Lung (tissue), 17 donors: ENCODE measurements at places on chromosomes 12 and 14.

DNA sequence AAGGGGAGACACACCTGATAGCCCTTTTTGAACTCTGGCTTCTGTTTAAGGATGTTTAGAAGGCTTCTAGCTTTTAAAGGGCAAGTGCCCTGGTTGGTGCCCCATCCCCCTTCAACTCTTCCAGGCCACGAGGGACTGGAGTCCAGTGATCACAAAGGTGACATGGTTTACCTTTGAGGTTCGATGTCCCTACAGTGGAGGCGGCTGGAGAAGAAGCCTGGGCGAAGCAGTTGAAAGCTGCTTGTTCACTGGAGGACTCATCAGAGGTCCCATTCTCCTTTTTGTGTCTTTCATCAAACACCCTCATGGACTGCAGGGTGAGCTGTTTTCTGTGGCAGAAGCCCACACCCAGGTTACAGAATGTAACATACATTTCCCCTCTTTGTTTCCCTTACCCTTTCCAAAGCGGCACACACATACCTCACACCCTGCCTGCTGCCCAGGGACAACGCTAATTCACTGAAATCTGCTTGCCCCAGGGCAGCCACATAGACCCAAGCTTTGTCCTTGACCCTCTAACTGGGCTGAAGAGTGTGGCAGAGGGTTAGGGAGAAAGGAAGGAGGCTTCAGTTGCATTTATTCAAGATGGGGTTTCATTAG lies 7.7 kb downstream of the TBX3 start:
- H3K27ac ChIP-seq, result no peak overlapping the region
- H3K4me1 ChIP-seq, result peaks cover 23% of the 10 kb centered on the region
- peak overlapping the region; percentile 25 for H3K4me3 ChIP-seq
- DNase-seq, result no peak
- peaks cover 6% of the 10 kb centered on the region for H3K27me3 ChIP-seq

GRCh38 chr14:61953602-61954001 lies 191.4 kb downstream of the SNAPC1 start:
- H3K27ac ChIP-seq, result no peak overlapping the region
- no peaks in the 10 kb centered on the region for H3K36me3 ChIP-seq
- DNase-seq, result no peak
- H3K27me3 ChIP-seq, result no peaks in the 10 kb centered on the region

DNA sequence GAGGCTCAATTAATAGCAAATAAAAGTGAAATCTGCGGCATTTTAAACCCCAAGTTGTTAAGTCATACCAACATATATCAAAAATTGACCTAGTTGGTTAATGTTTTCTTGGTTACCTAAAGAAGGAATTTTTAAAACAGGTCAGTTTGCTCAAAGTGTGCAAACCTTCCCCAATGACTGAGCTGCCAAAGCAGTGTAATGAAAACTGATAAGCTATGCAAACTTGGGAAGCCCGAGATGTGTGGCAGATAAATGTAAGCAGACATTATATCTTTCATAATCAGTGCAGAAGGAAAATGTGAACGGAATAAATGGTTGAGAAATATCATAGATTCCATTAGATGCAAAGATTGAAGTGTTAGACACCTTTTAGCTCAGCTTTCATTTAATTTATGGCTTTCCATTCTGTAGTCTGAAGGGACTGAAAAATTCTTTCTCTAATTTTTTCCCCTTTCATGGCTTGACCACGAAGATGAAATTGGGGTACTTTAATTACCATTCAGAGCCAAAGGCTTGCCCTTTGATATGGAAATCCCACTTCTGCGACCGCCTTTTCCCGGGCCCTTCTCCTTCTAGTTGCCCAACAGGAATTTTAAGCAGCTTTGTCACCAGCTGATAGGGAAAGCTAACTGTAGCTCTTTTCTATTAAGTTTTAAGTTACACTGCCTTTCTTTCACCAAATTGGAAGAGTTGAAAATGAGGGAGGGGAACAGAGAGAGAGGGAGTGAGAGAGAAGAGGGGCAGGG lies 306.6 kb upstream of the SOX5 start:
- peak; percentile 6 for DNase-seq
- no peaks in the 10 kb centered on the region for H3K36me3 ChIP-seq
- no peaks in the 10 kb centered on the region for H3K27me3 ChIP-seq
- no peak overlapping the region for H3K27ac ChIP-seq
- no peak overlapping the region for H3K4me3 ChIP-seq

DNA sequence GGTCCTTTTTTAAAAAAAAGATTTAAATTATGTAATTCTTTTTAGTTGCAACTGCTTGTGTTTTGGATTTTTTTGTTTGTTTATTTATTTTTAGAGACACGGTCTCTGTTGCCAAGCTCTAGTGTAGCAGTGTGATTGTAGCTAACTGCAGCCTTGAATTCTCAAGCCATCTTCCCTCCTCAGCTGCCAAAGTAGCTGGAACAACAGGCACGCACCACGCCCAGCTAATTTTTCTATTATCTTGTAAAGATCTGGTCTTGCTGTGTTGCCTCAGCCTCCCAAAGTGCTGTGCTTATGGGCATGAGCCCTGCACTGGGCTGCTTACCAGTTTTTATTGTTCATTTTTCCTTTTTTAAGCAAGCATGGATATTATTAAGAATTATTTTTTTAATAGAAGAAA lies 10.6 kb upstream of the ART4 start:
- no peak overlapping the region for H3K27ac ChIP-seq
- peaks cover 1% of the 10 kb centered on the region for H3K4me1 ChIP-seq
- H3K4me3 ChIP-seq, result no peak overlapping the region
- H3K27me3 ChIP-seq, result no peaks in the 10 kb centered on the region
- H3K36me3 ChIP-seq, result no peaks in the 10 kb centered on the region

DNA sequence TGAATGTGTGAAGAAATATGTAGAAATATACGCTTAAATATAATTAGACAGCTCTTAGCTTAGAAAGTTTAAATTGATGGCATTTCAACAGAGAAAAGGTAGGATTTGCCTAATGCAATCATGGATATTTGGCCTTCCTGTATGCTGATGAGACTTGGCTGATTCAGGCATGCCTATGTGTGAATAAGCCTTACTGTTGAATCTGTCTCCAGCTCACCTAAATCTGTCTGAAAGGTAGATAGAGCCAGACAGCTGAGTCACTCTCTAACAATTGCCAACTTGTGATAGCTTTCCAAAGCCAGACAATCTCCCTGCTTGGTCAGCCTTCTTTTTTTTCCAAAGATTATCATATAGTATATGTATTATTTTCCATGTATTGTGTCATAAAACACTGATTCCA lies 92.8 kb upstream of the FLRT2 start:
- no peaks in the 10 kb centered on the region for H3K4me1 ChIP-seq
- no peak for DNase-seq
- no peak overlapping the region for H3K27ac ChIP-seq
- no peak overlapping the region for H3K4me3 ChIP-seq
- no peaks in the 10 kb centered on the region for H3K27me3 ChIP-seq
